Breast epithelium (tissue), 4 donors: ENCODE measurements at places on chromosomes 6 and 20. TPM values are rescaled to one million over a fixed set of nuclear protein-coding genes. Genes with fewer than 3 reads are reported as not detected.

Gene GTSF1L
- not detected for total RNA-seq

Gene TULP1
- not detected for total RNA-seq

Gene UBD
- 2.0 TPM for total RNA-seq

Gene RAB44
- 1.9 TPM for total RNA-seq

Gene LTB
- 0.96 TPM for total RNA-seq

Gene CARMIL1
- total RNA-seq, result 23.6 TPM

GRCh38 chr6:81892891-81893290 lies 140.4 kb upstream of the TENT5A start:
- peaks cover 4% of the 10 kb centered on the region for H3K4me1 ChIP-seq
- no peak overlapping the region for H3K27ac ChIP-seq
- no peaks in the 10 kb centered on the region for H3K27me3 ChIP-seq
- DNase-seq, result no peak

GRCh38 chr20:44856856-44857448 lies 28.6 kb upstream of the YWHAB start:
- no peaks in the 10 kb centered on the region for H3K27me3 ChIP-seq
- no peak overlapping the region for H3K4me3 ChIP-seq
- no peaks in the 10 kb centered on the region for H3K4me1 ChIP-seq
- no peak overlapping the region for H3K27ac ChIP-seq
- H3K36me3 ChIP-seq, result no peaks in the 10 kb centered on the region

- H3K4me1 ChIP-seq, result no peaks in the 10 kb centered on the region
- no peaks in the 10 kb centered on the region for H3K36me3 ChIP-seq
- no peak for DNase-seq
- H3K27ac ChIP-seq, result no peak overlapping the region
Measured at GRCh38 chr20:19438488-19438887, 226.0 kb downstream of the SLC24A3 start.

- peak overlapping the region; percentile 60 for H3K27ac ChIP-seq
- H3K27me3 ChIP-seq, result no peaks in the 10 kb centered on the region
- H3K4me1 ChIP-seq, result no peaks in the 10 kb centered on the region
- DNase-seq, result no peak
Measured at GRCh38 chr6:143902827-143903226, 38.6 kb downstream of the ZC2HC1B start.

- no peaks in the 10 kb centered on the region for H3K36me3 ChIP-seq
- H3K27me3 ChIP-seq, result no peaks in the 10 kb centered on the region
- H3K4me1 ChIP-seq, result no peaks in the 10 kb centered on the region
Measured at GRCh38 chr6:164109770-164110140, 695.2 kb downstream of the QKI start.

DNA sequence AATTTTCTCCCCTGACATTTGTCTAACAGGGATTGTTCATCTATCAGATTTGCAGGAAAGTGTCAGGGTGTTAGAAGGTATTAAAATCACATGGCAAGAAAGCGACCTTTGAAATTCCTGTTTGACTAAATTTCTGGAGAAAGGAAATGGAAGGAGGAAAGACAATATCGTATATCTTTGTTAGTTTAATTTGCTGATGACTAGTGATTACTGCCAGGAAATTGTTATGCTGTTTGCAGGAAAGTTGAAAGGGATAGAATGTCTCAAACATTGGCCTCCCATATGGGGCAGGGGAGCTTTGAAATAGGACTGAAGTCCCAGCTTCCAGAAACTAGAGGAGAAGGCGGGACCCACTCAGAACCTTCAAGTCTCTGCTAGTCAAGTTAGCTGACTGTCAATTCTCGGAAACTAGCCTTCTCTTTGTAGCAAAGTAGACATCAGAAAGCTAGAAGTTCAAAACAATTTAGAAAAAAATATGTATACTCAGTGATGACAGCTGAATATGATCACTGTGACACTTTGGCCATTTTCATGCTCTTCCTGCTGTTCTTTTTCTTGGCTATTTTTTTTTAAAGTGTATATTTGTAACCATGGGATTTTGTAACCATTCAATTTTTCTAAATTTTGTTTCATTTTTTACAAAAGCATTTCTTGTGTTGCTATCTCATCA lies 53.4 kb upstream of the RALGAPA2 start:
- no peaks in the 10 kb centered on the region for H3K27me3 ChIP-seq
- H3K36me3 ChIP-seq, result no peaks in the 10 kb centered on the region
- DNase-seq, result no peak

- DNase-seq, result peak; percentile 31
- no peaks in the 10 kb centered on the region for H3K36me3 ChIP-seq
Measured at GRCh38 chr6:130365166-130366106, at the start of gene TMEM200A. Gene TMEM200A (plus strand): TSS chr6:130366017. CDS start chr6:130440423, 74,406 bp downstream.

DNA sequence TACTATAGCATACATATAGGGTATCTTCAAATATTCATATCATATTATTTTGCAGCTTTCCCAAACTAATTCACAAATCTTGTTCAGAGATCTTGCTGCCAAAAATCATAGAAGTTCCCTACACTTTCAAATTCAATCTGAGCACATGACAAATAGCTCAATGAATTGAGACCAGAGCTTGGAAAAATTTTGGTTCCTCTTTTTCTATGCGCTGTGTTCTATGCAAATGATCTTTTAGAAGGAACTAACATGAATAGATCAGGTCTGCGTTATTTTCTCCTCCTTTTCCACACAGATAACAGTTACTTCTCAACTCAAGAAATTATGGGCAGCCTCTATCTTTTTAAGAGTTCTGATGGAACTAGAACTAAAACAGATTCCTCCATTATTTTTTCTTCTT lies 316.3 kb downstream of the ARHGAP18 start:
- H3K27me3 ChIP-seq, result no peaks in the 10 kb centered on the region
- no peak overlapping the region for H3K4me3 ChIP-seq
- no peak for DNase-seq
- H3K4me1 ChIP-seq, result no peaks in the 10 kb centered on the region
- H3K27ac ChIP-seq, result no peak overlapping the region

DNA sequence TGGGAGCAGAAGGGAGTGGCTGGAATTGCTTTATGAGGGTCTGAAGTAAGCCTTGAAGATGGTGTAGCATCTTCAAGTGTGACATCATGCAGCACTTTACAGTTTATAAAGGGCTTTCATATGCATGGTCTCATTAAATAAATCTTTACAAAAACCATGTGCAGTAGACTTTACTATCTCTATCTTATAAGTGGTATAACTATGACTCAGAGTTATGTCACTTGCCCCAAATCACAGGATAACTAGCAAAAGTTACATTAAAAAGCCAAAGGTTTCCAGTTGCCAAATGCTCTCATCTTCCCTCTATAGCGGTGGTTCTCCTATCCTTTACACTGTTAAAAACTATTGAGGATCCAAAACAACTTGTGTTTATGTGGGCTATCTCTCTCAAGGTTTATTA lies 687.7 kb upstream of the MARCKS start:
- no peaks in the 10 kb centered on the region for H3K36me3 ChIP-seq
- H3K27me3 ChIP-seq, result no peaks in the 10 kb centered on the region
- no peak overlapping the region for H3K27ac ChIP-seq
- DNase-seq, result no peak
- H3K4me1 ChIP-seq, result no peaks in the 10 kb centered on the region
- no peak overlapping the region for H3K4me3 ChIP-seq

GRCh38 chr6:38161754-38162492 lies 342.4 kb downstream of the ZFAND3 start:
- H3K4me1 ChIP-seq, result no peaks in the 10 kb centered on the region
- no peak overlapping the region for H3K27ac ChIP-seq
- H3K36me3 ChIP-seq, result no peaks in the 10 kb centered on the region
- no peak overlapping the region for H3K4me3 ChIP-seq

DNA sequence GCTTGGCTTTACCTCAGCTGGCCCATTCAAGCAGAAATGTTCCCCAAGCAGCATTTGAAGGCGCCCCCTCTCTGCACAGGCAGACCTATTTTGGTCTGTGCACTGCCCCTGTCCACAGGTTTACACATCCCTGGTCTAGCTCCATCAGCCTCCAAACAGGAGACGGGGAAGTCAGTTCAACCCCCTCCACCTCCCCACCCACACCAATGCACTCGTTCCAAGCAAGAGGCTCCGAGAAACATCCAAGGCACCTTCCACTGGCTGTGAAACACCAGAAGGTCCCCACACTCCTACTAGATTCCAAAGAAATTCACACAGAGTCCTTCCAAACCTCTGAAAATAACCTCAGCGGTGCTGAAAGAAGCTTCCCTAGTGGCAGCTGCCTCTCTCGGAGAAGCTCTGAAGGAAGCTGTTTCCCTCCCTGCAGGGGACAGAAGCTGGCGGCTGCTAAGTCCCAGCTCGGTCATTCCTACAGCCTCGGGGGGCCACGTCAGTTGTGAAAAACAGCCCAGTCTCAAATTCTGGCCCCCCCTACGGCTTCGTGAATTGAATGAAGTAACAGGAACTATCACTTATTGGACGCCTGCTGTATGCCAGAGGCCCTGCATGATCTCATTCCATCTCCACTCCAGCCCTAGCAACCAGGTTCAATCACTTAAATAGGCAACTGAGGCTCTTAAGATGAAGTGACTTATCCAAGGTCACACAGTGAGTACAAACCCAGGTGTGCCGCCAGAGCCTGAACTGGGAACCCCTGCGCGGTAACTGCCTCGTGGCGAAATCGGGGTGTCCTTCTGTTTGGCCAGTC lies 815 bp downstream of the SPATA2 start:
- no peak for DNase-seq
- H3K36me3 ChIP-seq, result no peaks in the 10 kb centered on the region
- H3K4me1 ChIP-seq, result peaks cover 3% of the 10 kb centered on the region
- peak overlapping the region; percentile 100 for H3K4me3 ChIP-seq
- no peaks in the 10 kb centered on the region for H3K27me3 ChIP-seq

GRCh38 chr6:150691463-150691862 lies 91.8 kb downstream of the PLEKHG1 start:
- DNase-seq, result no peak
- H3K27me3 ChIP-seq, result no peaks in the 10 kb centered on the region
- no peaks in the 10 kb centered on the region for H3K36me3 ChIP-seq
- H3K4me1 ChIP-seq, result no peaks in the 10 kb centered on the region
- no peak overlapping the region for H3K27ac ChIP-seq
